GM12865 (cell line): ENCODE measurements at places on chromosomes 11 and 22.

- no peak for DNase-seq
Observed at GRCh38 chr11:66604155-66604554, 11.2 kb downstream of the CCS start.

- DNase-seq: peak; percentile 41
Observed at GRCh38 chr11:100930185-100930778, 199.3 kb downstream of the PGR start.

DNA sequence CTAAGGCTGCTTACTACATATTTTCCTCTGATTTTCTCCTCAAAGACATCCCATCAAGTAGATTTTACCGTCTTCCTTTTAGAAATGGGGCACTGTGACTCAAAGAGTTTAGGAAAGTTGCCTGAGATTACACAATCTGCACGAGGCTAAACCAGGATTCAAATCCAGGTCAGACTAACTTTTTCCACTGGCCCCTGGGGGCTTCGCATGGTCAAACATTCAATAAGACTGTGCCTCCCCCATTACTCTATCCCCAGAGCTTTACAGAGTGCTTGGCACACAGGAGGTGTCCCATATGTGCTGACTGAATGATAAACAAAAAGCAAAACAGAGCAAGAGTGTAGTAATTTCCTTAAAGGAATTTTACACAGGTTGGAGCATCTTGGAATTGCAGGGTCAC is 118.1 kb upstream of the TEAD1 start:
- DNase-seq: no peak

DNA sequence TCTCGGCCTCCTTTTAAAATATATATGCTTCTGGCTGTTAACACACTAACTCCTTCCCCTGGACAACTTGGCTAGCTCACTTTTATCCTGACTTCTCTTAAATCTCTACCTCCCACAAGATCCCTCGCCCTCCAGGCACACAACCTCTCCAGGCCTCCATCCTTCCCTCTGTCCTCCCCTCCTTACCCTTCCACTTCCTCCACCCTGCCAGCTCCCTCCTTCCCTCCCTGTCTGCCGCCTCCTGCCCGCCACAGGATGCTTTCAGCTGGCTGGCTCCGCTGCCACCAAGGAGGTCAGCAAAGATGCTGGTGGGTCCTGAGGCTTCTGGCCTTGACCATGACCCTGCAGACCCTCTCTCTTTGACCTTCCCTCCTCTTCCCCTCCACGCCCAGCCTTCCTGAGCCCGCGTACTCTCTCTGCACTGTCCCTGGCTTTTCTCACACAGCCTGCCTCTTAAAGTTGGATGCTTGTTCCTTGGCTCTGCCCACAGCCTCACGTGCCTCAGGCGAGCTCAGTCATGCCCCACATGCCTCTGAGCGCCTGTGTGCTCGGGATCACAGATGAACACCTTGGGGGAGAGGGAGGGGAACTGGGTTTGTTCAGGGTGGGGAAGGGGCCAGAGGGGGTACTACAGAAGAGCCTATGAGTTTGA is 6.7 kb downstream of the NFAM1 start:
- no peak for DNase-seq

GRCh38 chr22:17570851-17571631 is 7.7 kb downstream of the SLC25A18 start:
- no peak for DNase-seq

DNA sequence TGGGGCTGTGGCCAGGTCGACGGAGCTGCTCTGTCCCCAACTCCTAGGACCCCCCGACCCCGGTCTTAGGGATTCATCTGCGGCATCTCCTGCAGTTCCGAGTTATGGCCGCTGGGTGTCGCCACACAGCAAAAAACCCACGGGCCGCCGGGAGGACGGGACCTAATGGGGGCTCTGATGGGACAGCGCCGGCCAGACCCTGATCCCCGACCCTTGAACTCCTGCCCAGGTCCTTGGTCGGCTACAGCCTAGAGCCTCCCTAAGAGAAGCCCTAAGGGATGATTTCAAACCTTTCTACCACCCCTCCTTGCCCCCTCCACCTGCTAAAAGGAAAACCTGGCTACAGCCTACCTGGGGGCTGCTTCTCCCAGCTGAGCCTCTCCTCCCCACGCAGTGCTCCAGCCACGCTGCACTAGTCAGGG is 30.8 kb upstream of the LRRC10B start:
- DNase-seq: peak; percentile 41

GRCh38 chr22:17838180-17838865 is 64.1 kb upstream of the BID start:
- no peak for DNase-seq

- no peak for DNase-seq
Observed at GRCh38 chr11:36026315-36026968, 82.6 kb downstream of the LDLRAD3 start.

GRCh38 chr11:14566331-14567063 is 46.3 kb upstream of the PSMA1 start:
- no peak for DNase-seq

DNA sequence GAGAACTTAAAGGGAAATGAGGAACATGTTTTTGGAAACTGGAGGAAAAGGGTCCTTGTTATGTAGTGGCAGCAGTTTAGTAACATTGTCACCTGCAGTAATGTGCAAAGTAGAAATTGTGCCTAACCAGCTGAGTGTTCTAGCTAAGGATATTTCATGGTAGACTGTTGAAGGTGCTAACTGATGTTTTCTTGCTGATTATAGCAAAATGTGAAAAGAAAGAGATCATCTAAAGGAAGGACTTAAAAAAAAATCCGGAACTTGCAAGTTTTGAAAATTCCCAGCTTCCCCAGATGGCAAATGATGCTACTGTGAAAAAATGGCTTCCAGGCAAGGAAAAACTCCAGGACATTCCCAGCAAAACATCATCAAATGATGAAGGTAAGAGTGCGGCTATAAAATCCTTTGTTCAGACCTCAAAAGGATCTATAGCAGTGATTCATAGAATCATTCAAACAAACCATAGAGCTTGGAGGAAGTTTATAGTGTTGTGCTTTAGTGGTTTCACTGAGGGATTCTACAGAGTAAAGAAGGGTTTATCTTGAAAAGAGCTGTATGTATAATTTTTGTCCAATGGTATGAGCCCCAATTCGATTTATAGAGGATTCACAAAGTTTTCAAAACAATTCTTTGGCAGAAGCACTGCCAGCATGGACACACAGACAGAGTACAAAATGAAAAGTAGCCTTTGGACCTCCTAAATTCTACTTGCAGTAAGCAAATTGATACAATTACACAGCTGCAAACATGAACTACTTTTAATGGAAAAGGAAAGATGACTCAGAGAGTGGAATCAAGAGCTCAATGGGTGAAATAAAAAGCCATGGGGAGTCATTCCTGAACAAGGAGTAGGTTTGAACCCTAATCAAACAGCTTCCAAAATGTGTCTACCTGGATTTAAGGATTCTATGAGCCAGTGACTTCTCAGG is 4.3 kb upstream of the TRIM44 start:
- no peak for DNase-seq

DNA sequence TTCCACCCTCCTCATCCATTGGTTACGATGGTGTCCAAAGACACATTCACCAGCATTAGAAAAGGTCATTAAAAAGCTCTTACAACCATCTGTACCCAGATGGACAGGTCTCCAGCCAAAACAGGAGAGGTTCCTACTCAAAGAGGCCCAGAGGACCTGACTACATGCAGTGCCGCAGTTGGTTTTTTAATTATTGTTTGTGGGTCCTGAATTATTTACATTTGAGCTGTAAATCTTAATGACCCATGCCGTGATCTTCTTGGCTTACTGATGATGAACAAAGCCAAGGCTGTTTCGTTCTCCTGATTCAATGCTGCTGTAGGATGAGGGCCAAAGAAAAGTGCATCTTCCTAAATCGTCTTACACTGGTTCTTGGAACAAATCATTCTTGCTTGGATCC is 83.7 kb downstream of the CADM1 start:
- DNase-seq: no peak

DNA sequence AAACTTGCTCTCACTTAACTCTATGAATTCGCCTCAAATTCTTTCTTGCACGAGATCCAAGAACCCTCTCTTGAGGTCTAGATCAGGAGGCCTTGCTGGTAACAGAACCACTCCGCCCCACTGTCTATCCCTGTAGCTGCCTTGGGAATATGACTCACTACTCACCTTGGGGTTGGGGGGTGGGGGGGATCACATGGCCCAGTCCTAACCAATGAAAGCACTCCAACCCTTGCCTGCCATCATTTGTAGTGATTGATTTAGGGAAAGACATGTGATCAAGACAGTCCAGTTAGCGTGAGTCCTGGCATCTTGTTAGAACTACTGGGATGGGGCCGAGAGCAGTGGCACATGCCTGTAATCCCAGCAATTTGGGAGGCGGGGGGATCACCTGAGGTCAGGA is 4.8 kb upstream of the MRTFA start:
- no peak for DNase-seq

GRCh38 chr11:16299884-16300782 is 56.2 kb downstream of the SOX6 start:
- no peak for DNase-seq

- no peak for DNase-seq
Observed at GRCh38 chr22:27633296-27633871, 168.2 kb downstream of the MN1 start.

DNA sequence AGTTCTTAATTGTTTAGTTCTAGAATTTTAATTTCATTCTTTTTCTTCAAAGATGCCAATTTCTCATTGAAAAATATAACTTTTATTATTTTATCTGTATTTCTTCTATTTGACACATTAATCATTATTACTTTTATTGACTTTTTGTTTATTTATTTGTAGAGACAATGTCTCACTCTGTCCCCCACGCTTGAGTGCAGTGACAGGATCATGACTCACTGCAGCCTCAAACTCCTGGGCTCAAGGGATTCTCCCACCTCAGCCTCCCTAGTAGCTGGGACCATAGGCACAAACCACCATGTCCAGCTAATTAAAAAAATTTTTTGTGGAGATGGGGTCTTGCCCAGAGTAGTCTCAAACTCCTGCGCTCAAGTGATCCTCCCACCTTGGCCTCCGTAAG is 30.3 kb upstream of the FBLN1 start:
- no peak for DNase-seq

DNA sequence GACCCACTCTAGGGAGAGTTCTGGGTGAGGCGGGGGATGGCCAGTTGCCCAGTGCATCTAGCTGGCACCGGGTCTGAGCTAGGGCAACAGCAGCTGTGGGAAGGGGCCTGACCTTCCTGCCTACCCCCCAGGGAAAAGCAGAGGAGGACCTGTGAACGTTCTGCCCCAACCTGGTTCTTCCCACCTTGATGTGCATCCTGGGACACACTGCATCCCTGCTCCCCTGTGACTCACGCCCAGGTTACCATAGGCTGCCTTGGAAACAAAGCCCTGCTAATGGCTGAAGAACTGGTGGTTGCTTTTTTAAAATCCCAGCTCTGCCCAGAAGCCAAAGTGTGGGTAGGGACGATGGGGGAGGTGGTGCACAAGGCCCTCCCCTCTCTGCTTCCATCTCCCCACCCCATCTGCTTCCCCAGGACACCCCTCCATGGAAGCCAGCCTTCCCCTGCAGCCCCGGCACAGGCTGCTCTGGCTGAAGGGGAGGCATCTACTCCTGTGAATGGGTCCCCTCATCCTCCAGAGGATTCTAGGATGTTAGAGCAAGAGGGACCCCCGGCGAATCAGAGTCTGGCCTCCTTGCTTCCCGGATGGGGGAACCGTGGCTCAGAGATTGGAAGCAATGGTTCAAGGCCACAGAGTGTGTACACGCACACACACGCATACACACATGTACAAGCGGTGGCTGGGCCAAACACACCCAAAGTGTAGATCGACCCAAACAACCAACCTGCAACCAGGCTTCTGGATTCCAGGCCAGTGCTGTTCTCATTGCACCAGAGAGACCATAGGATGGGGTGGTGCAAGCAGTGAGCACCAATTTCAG is 7.6 kb upstream of the C11orf96 start:
- no peak for DNase-seq

DNA sequence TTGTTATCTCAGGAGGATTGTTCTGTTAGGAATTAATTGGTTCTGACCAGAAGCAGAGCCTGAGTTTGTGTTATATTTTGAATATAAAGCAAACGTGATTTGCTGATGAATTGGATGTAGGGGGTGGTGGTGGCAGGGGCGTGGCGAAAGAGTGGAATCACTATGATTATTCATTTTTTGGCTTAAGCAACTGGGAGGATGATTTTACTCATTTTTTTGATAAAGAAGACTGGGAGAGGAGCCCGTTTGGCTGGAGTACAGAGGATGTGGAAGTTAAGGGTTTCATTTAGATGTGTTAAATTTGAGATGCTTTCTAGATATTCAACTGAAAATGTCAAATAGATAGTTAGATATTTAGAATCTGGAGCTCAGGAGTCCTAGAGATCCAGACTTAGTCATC is 83.4 kb upstream of the MYO18B start:
- no peak for DNase-seq

GRCh38 chr22:45242778-45243191 is 2.1 kb upstream of the KIAA0930 start:
- DNase-seq: no peak

DNA sequence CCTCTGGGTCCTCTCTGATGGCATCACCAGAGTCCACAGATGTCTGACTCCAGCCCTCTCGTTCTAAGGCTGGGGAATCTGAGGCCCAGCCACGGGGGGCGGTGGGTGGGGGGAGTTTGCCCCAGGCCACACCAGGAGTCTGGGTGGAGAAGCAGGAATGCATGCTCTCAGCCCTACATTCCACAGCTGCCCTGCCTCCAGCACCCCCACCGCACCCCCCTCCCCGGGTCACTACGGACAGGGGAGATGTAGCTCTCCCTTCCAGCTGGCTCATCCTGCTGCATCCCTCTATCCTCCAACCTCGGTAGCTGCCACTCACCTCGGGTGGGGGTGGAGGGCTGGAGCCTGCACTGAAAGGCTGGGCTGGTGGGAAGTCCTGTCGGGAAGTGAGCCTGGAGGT is 2.3 kb upstream of the PVALB start:
- no peak for DNase-seq

GRCh38 chr11:106012744-106013143 is 9.3 kb downstream of the MSANTD4 start:
- no peak for DNase-seq

GRCh38 chr11:64015935-64016845 is 19.5 kb upstream of the FLRT1 start:
- DNase-seq: no peak

- no peak for DNase-seq
Observed at GRCh38 chr22:45201678-45202332, 38.1 kb downstream of the NUP50 start.

- peak; percentile 81 for DNase-seq
Observed at GRCh38 chr11:57311109-57311936, 13.4 kb downstream of the TNKS1BP1 start.

DNA sequence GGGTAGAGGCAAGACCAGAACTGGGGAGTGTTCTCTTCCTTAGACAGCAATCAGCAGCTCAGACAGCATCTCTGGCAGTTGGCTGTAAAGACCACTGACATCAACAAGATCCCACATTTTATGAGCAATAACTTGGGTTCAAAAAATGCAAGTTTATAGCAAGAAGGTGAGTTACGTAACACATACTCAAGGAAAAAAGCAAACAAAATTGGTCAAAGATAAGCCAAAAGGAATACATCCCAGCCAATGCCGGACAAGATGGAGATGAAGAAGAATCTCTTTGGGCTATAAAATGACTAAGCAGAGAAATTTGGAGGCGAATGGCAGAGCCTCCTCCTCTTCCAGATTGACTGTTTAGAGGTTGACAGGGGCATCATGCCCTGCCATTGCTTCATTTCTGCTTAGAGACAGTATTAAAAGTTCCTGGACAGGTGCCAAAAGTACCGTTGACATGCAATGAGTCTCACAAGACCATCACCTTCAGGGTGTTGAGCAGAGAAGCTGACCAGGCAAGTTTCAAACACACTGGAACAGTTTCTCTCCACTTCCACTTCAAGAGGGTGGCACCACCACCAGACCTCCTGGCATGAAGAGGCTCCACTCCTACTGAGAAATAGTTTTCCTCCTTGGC is 55.9 kb downstream of the ENDOD1 start:
- no peak for DNase-seq
